ENCODE measurements at places on chromosomes 3 and 15.

- DNase-seq = no peak
These were observed 166.0 kb downstream of the DPH6 start for GRCh38 chr15:35379972-35380371.

GRCh38 chr3:65030847-65031463 lies 343.2 kb upstream of the ADAMTS9 start:
- no peak for DNase-seq

- peak; percentile 97 for DNase-seq
These were observed 11.0 kb downstream of the ETV5 start for GRCh38 chr3:186097663-186098451.

GRCh38 chr15:63133786-63134185 lies 12.1 kb downstream of the LACTB start:
- no peak for DNase-seq

- DNase-seq = peak; percentile 56
These were observed 927 bp downstream of the SMAD6 start for GRCh38 chr15:66702787-66703539.

DNA sequence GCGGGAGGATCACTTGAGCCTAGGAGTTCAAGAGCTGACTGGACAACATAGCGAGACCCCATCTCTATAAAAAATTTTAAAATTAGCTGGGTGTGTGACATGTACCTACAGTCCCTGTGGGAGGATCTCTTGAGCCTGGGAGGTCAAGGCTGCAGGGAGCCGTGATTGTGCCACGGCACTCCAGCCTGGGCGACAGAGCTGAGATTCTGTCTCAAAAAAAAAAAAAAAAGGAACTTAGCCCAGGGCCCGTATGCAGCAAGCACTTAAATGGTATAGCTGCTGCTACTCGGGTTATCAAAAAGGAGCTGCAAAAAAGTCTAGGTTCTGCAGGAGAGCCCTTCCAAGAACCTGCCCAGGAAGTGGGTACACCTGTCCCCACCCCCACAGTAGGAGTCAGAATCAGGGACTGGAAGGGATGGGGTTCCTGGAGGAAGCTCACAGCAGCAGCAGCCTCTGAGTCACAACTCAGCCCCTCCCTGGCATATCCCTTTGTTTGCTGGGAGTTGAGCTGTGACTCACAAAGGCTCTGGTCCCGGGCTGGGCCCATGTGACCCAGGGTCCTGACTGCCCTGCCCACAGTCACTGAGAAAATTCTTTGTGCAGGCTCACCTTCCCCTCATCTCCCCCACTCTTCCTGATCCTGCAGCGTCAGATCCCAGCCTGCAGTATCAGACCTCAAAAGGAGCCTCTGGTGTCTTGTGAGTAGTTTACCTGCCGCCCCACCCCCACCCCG lies at the start of gene SPATA12:
TSS of gene SPATA12 (plus strand) at position 576 of the 733 bp plus-strand sequence. CDS start 13,031 bp downstream, outside the sequence.
- peak; percentile 16 for DNase-seq

DNA sequence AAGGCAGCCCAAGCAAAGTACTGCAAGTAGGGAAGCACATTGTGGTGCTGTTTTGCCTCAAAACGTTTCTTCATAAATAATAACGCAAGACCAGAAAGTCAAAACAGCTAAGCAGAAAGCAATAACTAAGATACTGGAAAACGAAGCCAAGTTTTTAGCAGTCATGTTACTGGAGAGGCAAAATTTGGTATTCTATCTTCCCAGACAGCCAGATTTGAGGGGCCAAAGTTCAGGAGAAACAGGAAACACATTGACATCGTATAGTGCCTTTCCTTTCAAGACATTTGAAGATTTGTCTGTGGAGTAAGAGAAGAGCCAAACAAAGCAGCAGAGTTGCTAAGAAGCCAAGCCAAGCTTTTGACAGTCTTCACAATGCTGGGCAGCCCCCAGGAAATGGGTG lies 843.6 kb upstream of the NECTIN3 start:
- no peak for DNase-seq

Measured in eye (tissue), 1 donor.